HFF-Myc (cell line): ENCODE measurements at places on chromosomes 7 and 10.

GRCh38 chr10:60883187-60883586 lies 60.8 kb downstream of the RHOBTB1 start:
- DNase-seq: peak; percentile 31

- no peak for DNase-seq
Measured at GRCh38 chr10:86580521-86580891, 58.9 kb upstream of the WAPL start.

- DNase-seq: no peak
Measured at GRCh38 chr10:24278176-24278889, 69.4 kb downstream of the KIAA1217 start.

DNA sequence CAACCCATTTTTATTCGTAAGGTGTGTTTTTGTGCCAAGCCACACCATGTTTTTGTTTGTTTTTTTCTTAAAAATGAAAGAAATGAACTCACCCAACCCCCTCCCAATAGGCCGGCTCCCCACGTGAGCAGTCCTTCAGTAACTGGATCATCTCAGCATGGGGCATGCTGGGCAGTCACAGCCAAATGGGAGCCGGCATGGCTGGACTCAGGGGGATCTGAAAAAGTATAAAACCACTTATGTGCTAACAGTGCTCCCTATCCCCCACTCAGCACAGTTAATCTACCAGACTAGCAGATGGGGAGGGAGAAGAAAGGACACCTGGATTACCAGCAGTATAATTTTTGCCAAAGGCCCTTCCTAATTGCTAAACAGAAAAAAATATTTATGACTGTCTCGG lies 39.3 kb downstream of the BAZ1B start:
- DNase-seq: no peak

GRCh38 chr7:95859429-95859828 lies 87.1 kb downstream of the DYNC1I1 start:
- no peak for DNase-seq

GRCh38 chr10:115118346-115118745 lies 25.2 kb downstream of the ATRNL1 start:
- no peak for DNase-seq

DNA sequence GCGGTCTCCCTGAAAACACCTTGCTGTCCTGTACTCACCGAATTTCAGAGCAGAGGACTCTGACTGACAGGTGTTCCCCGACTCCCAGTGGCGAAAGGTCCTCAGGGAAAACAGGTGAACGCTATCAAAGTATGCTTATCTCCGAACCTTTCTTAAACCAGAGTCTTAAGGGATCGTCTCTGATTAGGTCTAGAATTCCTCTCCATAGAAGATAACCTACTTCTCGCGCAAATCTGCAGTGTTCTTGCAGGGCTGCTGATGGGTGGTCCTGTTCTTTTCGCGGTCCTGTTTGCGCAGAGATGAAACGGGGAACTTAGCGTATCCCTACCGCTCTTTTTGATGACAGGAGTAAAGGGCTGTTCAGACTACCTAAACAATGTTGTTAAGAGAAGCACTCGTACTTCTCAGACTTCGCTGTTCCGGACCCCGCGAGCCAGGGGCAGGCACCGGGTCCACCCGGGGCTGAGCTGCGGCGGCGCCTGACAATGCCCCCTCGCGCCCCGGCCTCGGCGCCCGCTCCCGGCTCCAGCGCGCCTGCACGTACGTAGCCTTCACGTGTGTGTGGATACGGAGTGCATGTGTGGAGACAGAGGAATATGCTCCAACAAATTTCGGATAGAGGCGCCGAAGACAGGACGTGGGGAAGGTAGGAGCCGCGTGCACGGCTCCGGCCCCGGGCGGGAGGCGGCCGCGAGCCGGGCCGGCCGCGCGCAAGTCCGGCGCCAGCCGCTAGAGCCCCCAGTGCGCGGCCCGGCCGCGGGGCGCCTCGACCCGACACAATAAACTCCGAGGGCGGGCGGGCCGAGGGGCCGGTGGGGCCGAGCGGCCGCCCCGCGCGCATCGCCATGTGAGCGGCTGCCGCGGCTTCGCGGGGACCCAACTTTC lies 766 bp upstream of the ZMYND11 start:
- no peak for DNase-seq

- no peak for DNase-seq
Measured at GRCh38 chr10:9634466-9634865, 1383.2 kb upstream of the CELF2 start.

DNA sequence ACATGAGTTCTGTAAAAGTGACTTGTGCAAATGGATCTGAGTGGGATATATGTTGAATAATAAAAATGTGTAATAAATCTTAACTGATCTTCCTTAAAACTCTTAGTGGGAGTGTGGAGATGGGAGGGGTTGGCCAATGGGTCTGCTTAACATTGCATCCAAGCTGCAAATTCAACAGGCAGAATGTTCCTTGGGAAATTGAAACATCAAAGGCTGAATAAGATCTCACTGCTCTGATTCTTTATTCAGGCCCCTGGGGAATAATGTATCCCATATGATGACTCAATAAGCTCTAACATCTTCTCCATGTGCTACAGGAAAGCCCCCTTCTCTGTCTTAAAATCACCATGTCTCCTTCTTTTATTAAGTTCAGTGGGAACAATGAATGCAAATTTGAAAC lies 373.2 kb upstream of the PODXL start:
- DNase-seq: no peak

DNA sequence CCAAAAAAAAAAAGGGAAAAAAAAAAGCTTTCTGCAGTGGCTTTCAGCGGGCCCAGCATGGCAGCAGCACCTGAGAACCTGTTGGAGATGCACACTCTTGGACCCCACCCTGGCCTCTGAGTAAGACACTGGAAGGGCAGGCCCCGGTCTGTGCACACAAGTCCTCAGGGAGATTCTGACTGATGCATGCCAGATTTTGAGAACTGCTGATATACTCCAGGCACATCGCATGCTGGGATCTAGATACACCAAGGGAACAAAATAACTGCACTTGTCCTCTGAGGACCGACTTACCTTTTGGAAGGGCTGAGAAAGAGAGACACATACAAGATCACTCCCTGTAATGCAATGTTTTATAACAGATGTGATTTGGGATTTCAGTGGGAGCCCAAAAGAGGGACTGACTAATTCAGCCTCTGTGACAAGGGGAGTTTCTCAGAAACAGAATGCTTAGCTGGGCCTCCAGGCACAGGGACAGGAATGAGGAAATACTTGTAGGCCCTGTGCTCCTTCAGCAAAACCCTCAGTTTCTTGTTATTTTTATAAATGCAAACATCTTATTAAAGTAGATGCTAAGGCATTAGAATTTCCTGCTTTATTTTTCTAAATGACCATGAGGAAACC lies 8.2 kb downstream of the EGFR start:
- DNase-seq: no peak

- peak; percentile 89 for DNase-seq
Measured at GRCh38 chr10:31620226-31621151, 301.5 kb downstream of the ZEB1 start.

GRCh38 chr7:7883394-7883793 lies 85.2 kb upstream of the GLCCI1 start:
- no peak for DNase-seq

DNA sequence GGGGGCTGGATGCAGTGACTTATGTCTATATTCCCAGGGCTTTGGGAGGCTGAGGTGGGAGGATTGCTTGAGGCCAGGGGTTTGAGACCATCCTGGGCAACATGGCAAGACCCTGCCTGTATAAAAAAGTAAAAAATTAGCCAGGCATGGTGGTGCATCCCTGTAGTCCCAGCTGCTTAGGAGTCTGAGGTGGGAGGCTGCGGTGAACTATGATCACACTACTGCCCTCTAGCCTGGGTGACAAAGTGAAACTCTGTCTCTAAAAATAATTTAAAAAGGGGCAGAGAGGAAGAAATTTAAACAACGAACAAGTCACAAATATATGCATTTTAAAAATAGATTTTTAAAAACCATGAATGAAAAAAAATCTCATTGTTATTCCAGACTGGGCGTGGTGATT lies 46.2 kb upstream of the FEZF1 start:
- DNase-seq: no peak
